ENCODE measurements at places on chromosomes 12 and 14.

DNA sequence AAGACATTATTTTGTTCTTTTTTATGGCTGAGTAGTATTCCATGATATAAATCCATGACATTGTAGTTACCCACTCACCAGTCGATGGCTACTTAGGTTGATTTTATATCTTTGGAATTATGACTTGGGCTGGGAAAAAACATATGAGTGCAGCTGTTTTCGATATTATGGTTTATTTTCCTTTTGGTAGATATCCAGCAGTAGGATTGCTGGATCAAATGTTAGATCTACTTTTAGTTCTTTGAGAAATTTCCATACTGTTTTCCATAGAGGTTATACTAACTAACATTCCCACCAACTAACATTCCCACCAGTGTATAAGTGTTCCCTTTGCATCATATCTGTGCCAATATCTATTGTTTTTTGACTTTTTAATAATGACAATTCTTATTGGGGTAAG lies 29.9 kb upstream of the PTPRR start:
- no peak for DNase-seq

DNA sequence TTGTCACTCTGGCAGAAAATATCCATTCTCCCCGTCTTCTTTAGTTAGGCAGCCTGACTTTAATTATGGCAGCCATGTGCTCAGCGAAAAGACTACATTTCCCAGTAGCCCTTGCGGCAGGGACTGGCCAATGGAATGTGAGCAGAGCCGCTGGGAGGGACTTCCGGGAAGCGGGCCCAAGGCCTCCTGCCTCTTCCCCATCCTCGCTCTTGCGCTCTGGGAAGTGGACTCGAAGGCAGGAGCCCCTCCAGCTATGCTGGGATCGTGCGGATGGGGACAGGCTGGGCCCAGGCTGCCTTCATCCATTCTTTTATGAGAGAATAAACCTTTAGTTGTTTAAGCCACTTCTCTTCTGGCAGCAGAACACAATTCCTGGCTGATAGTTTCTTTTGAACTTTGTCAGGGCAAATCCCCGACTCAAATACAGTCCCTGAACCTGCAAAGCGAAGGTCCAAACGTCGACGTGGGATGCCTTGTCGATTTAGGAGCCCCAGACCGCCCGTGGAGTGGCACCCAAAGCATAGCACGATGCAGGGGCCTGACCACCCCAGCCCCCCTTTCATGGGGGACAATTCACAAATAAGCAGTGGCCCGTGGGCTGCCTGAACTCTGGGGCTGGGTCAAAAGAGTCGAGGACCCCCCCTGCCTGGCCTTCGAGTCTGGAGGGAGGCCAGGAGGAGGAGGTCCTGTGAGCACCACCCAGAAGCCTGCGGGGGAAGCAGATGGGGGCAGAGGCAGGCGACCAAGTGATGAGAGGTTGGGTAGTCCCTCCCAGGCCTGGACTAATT lies 15.6 kb upstream of the LRTM2 start:
- peak; percentile 93 for DNase-seq

DNA sequence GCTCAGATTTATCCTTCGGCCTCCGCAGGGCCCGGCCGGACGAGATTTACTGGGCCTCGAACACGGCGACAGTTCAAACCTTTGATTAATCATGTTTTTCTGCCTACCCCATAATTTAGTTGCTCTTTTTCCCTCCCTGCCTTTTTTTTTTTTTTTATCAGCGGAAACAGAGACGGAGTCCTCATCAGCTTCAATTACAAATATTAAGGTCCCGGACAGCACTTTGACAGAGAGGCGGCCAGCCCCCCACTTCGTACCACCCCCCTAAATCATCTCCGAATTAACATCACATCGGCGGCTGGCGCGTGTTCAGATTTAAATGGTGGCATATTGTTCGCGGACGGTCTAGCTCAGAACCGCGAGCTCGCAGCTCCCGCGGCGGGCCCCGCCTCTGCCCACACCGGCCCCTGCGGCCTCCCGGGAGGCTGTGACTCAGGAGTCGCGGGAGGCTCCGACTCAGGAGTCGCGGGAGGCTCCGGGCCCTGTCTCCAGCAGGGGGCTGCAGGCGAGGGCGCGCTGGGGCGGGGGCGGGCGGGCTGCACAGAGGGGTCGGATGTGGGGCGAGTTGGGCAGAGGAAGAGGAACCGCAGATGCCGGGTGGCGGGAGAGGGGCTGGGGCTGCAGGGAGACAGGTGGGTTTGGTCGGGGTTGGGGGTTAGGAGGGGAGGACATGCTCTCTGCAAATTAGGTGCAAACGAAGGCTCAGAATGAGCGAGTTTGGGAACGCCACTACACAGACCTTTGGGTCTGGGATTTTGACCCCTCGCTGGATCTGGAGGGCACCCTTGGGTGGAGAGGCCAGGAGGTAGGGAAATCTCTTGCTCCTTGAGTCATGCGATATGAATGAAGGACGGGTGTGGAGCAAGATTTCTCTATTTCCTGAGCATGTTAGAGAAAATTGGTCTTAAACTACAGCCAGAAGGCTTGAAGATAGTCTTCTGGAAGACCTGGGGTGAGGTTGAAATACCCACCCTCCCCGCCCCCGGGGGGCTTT lies 19.6 kb upstream of the ATP5MC2 start:
- DNase-seq, result no peak

DNA sequence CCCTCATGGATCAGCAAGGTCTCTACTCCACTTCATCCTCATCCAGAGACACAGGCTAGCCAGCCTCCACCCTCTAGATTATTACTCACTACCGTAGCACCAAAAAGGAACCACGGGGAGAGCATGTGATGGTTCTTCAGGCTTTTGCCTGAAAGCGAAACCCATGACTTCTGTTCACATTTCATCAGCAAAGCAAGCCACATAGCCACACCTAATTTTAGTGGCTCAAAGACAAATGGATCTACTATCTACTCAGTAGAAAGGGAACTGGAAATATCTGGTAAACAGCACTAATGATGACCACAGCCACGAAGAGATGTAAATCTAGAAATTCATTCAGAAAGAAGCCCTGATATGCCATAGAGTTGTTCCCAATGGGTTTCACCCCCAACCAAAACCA lies 51.4 kb downstream of the VCPKMT start:
- peak; percentile 96 for DNase-seq

GRCh38 chr14:82911930-82912329 lies 1378.3 kb upstream of the SEL1L start:
- no peak for DNase-seq

DNA sequence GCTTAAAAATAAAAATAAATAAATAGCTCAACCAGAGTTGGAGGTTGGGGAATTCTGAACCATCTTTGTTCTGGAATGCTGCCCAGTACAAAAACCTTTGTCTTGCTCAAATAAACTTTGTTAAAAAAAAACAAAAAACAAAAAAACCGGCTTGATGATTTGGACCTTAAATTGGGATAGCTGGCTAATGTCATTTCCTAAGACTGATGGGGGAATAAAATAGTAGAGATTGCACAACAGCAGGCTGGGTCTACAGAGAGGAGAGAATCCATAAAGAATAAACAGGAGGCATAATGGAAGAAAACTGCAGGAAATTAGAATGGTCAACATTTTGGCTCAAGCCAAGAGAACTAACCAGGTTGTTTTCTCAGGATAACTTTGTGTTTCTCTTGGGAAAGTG lies 370.9 kb downstream of the AEBP2 start:
- DNase-seq, result no peak

DNA sequence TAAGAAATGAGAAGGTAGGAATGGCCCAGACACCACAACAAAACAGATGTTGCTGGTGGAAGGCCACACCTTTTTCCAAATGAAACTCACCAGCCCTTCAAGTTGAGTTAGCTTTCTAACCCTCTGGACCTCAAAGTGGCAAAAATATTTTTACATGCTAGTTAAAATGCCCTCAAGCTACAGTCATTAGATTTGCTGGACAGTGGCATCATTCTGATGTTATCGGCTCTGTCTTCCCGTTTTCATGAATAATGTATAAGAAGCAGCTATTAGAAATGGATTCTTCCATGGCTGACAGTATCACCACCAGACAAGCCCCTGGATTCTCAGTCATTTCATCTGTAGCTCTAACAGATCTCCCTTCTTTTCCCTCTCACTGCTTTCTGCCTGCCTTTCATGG lies 37.1 kb upstream of the PLXNC1 start:
- DNase-seq, result no peak

GRCh38 chr14:30015489-30015888 lies 87.8 kb upstream of the PRKD1 start:
- DNase-seq, result no peak

- DNase-seq, result no peak
These were observed 83.5 kb upstream of the NCOR2 start for GRCh38 chr12:124650912-124651311.

DNA sequence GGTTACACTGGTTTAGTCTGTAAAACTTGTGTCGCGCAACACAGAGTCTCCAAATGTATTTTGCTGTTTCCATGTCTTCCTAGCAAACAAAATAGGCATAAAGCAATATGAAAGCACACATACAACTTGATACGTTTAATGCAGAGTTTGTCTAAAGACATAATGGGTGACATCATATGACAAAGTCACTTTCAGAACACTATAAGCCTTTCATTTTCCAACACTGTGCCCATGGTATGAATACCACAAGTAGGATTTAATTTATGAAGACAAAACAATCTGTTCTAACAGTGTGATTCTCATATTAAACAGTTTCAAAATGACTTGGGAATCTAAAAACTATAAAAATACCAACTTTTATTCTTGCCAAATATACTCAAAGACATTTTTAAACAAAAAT lies 58.4 kb downstream of the PTPN21 start:
- DNase-seq, result peak; percentile 56

GRCh38 chr14:75222208-75222701 lies 45.8 kb upstream of the TMED10 start:
- DNase-seq, result no peak

DNA sequence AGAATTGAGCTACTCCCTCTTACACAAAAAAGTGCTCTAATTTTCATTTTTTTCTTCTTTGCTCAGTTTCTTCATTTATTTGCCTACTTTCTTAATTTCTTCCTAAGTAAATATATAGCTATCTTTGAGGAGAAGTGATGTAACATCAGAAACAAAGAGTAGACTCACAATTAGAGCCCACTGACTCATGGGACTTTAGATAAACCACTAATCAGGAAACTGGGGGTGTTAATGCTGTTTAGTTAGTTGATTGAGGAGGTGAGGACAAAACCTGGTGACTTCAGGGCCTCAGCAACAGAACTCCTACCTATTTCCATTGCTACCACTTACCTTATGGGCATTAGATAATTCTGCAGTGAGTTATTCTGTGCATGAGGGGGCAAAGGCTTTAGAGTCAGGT lies 151.7 kb downstream of the MON2 start:
- no peak for DNase-seq

- DNase-seq, result no peak
These were observed 159.6 kb downstream of the BTG1 start for GRCh38 chr12:91986084-91986483.

DNA sequence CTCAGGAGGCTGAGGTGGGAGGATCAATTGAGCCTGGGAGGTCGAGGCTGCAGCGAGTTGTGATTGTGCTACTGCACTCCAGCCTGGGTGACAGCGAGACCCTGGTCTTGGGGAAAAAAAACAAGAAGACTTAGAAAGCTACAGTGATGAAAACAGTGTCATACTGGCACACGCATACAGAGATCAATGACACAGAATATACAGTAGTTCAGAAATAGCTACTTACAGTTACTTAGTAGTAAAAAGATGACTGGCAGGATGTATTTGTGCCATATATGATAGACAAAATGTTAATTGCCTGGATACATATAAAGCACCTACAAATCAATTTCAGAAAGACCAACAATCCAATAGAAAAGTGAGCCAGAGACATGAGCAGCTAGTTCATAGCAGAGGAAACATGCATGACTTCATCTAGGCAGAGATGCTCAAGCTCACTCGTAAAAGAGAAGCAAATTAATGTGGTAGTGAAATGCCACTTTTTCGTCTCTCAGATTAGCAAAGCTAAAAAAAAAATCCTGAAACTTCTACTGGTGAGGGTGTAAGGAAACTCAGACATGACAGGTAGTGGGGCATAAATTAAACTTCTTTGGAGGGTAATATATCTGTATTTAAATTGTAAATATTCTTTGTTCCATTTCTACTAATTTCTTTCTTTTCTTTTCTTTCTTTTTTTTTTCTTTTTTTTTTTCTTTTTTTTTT lies 2.5 kb upstream of the ALDH2 start:
- DNase-seq, result no peak

GRCh38 chr12:101803978-101804377 lies 26.8 kb downstream of the GNPTAB start:
- no peak for DNase-seq

- DNase-seq, result no peak
These were observed 111.0 kb downstream of the MNAT1 start for GRCh38 chr14:60845523-60845922.
